ENCODE measurements at places on chromosomes 6 and 20. TPM values are rescaled to one million over a fixed set of nuclear protein-coding genes. Genes with fewer than 3 reads are reported as not detected.

GRCh38 chr6:37559050-37559449 lies 59.4 kb upstream of the CCDC167 start:
- DNase-seq, result no peak

- DNase-seq, result peak; percentile 88
Measured at GRCh38 chr6:29723262-29723665, at the start of gene HLA-F. Gene HLA-F, plus strand, starts transcription at chr6:29723434. Its CDS starts 30 bp downstream, at chr6:29723464.

DNA sequence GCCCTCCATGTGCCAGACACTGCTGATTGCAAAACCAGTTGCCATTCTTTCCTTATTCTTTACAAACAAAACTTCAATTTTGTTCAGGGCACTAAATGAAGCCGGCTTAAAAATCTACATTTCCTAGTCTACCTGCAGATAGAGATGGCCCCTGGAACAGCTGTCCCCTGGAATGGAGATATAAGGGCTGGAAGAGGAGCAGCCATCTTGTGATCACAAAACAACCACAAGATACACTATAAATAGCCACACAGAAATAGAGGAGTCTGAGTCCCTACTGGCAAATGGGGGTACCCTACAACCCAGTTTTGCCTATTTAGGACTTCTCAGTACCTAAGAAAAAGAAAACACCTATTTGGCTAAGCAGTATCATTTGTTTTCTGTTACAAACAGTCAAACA lies 115.9 kb upstream of the BEND6 start:
- no peak for DNase-seq

- no peak for DNase-seq
Measured at GRCh38 chr20:58618351-58619076, 32.6 kb upstream of the STX16 start.

GRCh38 chr20:49572857-49573256 lies 4.9 kb upstream of the PTGIS start:
- DNase-seq, result no peak

- no peak for DNase-seq
Measured at GRCh38 chr6:143213859-143214376, 153.2 kb downstream of the AIG1 start.

DNA sequence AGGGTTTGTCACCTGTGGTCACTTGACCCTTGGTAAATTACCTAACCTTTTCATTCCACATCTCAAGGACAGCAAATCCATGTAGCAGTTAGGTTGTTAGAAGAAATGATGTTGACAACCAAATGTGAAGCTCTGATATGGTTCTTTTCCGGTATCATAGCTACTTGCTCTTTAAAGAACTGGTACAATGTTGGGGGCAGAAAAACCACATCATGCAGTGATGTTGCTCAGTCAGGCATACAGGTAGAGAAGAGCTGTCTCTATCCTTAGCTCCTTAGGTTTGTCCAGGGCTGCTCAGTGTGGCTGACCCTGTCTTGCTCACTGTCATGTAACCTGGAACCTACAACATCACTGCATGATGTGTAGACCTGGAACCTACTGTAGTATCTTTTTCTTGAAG lies 135.5 kb downstream of the LRRC1 start:
- no peak for DNase-seq

DNA sequence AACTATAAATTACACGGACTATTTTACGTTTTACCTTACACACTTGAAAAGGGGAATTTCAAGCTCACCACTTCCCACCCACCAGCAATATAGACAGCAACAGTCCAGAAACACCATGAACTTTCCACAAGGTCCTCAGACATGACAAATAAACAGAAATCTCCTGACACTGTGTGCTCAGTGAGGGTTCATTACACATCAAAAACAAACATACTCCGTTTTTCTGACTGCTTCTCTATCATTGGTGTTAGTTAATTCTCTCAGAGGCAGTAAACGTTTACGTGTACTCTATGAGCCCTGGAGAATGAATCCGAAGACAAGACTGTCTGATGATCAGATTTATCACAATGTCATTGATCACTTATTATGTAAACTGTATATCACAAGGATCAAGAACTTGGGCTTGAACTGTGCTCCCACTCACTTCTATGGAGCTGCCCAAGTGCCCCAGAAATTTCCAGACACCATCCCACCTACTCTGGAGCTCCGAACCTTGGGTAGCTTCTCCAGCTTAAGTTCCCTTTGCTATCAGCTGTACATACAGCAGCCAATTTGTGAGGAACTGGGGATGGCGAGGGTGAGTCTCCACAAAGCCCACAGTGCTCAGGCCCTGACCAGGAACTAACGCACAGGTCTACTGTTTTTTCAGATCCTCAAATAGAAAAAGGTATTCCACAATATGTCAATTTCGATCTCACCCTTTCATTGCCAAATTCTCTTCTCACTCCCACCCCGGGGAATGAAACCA lies 86.0 kb downstream of the ALDH8A1 start:
- no peak for DNase-seq

DNA sequence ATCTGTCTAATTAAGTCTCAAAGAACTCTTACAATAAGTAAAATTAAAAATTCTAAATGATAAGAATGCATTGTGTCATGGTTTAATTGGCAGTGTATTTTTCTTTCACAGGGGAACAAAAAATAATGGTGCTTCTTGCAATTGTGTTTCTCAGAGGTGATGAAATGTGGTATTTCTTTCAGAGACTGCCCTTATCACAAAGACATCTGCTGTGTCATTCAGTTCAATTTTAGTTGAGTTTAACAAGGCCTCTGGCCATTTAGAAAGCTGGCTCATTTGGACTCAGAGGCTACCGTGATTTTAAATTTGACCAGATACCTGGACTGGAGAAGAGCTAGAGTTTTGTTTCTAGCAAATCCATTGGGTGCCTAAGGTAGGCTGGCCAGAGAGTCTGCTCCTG lies 23.6 kb upstream of the ZNF831 start:
- no peak for DNase-seq

DNA sequence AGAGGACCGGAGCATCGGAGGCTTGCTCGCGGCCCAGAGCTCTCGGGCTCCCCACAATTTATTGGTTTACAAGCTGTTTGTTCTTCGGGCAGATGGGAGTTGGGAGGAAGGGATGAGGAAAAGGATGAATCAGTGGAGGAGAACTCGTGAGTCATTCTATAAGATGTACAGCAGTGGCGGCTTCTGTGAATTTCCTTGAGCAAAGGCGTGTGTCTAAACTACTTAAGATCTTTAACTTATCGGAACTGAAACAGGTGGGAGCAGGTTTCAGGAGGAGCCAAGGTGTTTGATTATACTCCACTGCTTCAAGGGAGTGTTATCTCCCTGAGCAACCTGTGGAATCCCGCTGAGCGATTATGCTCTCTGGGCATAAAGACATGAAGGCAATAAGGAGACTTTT lies 50.5 kb upstream of the IBTK start:
- DNase-seq, result no peak

GRCh38 chr20:33450867-33451266 lies 7.3 kb upstream of the SNTA1 start:
- no peak for DNase-seq

DNA sequence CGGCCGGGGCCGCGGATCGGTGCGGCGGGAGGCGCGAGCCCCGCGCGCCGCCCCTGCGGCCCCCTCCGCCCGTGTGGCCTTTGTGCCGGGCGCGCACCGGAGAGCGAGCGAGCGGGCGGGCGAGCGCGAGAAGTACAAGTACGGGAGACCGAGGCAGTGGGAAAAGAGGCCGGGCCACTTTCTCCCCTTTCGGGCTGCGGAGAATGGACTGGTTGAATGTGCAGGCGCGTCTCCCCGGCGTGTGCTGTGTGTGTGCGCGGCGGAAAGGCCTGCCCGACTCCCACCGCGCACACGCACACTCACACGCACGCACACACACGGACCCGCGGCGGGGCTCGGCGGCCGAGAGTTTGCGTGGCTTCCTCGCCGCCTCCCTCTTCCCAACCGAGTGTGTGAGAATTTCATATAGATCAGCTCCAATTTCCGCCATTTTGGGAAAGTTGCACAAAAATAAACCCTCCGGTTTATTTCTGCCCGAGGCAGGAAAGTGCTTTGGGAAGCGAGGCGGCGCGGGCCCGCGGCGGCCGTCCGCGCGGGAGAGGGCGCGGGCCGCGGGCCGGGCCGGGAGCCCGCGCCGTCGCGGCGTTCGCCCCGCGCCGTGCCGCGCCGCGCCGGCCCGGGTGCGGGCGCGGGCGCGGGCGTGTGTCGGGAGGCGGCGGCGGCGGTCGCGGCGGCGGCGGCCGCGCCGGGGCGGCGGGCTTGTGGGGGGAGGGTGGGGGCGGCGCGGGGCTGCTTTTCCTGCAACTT lies 1.1 kb downstream of the L3MBTL3 start:
- peak; percentile 63 for DNase-seq

DNA sequence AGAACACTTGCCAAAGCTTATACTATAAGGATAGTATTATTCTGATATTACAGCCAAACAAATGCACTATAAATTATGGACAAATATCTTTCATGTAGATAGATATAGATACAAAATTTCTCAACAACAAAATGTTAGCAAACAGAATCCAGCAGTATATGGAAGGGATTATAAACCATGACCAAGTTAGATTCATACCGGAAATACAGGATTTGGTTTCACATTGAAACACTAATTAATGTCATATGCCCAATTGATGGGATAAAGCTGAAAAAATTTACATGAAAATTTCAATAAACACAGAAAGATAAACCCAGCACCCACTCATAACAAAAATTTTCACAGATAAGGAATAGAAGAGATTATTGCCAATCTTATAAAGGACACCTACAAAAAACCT lies 770.3 kb upstream of the SLC35B3 start:
- no peak for DNase-seq

DNA sequence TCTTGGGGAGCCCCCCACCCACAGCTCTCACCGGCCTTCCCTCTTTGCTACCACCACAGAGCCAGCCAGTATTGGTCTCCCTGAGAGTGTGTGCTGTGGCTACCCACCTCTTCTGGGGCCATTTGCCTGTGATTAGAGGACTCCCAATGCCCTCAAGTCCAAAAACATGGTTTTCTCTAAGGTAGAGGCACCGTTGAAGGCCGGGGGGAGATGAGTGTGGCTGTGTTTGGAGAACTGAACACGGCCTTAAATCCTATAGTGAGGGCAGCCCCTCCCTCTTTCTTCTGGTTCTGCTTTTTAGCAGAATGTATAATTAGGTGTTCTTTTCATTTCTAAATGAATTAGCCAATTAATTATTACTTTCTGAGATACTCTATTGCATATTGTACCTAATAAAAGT lies 2.5 kb downstream of the CCR6 start:
- DNase-seq, result no peak

GRCh38 chr6:170296746-170297575 lies 6.1 kb upstream of the DLL1 start:
- no peak for DNase-seq

DNA sequence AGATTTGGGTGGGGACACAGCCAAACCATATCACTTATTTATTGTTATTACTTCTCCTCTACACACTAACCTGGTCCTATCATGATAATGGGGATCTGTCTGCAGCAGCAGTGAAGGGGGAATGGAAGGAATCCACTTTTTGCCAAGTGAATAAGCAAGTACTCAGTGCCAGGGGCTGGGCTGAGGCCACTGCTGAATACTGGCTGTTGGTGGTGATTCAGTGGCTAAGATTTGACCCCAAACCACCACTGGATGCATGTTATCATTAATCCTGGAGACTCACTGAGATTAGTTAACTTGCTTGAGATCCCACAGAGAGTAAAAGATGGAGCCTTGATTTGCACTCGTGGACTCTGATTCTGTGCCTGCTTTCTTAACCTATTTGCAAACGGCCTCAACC lies 127.7 kb downstream of the TSHZ2 start:
- DNase-seq, result no peak

DNA sequence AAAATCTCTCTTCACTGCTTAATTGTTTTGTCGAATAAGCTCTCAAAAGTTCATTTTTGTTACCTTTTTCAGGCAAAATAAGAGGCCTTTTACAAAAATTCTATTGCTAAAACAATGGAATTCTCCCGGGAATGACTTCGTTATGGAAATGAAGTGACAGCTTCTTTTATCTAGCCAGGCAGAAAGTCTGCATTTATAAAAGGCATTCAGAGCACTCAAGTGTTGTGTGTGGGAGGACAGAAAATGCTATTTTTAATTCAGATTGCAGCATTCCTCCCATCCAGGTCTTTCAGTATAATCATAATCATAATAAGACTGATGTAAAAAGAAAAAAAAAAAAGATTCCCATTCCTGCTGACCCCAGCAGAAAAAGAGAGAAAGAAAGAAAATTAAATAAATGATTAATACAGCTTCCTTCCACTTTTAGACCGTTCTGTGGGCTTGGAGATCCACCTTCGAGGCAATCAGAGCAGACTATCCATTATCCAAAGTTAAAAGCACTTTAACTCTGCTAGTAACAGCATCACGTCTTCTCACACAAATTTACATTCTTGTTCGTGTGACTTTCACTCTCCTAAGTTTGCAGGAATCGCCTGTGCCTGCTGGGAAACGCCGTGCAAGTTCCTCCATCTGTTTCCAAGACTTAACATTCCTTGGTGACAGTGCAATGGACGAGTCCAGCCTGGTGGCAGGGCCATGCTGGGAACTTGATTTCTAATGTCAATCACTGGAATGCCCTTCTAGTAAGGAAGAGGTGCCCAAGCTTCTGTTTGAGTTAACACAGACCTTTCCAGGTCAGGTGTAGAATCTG lies 258.8 kb downstream of the GMPR start:
- no peak for DNase-seq

DNA sequence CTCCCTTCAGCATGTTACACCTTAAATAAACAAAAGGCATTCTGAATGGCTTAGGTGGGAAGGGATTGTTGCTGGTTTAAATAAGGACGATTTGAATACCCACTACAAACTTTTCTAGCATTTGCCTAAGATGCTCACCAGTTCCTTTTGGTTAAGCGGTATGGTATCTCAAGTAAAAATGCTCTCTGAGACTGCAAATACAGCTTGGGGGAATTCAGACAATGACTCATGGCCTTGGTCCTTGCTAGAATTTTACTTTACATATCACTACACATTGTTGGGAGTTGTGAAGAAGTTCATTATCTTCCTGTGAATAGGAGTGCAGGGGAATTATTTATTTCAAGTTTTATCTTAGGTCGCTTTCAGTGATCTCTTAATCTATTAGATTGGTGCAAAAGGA lies 670.7 kb downstream of the UTRN start:
- no peak for DNase-seq

- no peak for DNase-seq
Measured at GRCh38 chr20:2379511-2380229, 1.0 kb upstream of the TGM6 start.

DNA sequence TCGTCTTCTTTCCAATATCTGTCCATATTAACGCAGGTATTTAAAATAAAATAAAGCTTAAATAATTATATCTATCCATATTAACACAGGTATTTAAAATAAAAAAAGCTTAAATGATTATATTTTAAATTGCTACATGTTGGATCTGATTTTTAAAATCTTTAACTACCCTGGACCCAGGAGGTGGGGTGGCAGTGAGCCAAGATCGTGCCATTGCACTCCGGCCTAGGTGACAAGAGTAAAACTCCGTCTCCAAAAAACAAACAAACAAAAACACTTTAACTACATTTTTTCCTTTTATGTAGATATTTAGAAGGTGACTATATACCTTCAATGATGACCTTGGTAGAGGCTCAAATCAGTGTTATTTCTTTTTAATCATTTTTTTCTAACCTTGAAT lies 211.9 kb downstream of the GRIK2 start:
- no peak for DNase-seq

Gene STX7
- total RNA-seq, result 98.4 TPM

Gene PPIL4
- total RNA-seq, result 37.4 TPM

Gene DEFB132
- not detected for total RNA-seq

Gene TP53TG5
- total RNA-seq, result not detected

Gene CD93
- total RNA-seq, result 81.0 TPM

Gene NNAT
- 2.1 TPM for total RNA-seq

Gene COL11A2
- 5.6 TPM for total RNA-seq

Gene BPIFB4
- not detected for total RNA-seq

All from sciatic nerve (tissue), 2 donors.